Transverse colon (tissue), 4 donors: ENCODE measurements at places on chromosomes 7 and 10. TPM values are rescaled to one million over a fixed set of nuclear protein-coding genes. Genes with fewer than 3 reads are reported as not detected.

Gene SFRP4
- 1.8 TPM for total RNA-seq

Gene OIT3
- 1.2 TPM for total RNA-seq

Gene ADAM22
- 3.8 TPM for total RNA-seq

Gene CEP41
- 2.7 TPM for total RNA-seq

Gene TUBB8
- 0.82 TPM for total RNA-seq

Gene CLDN3
- 1,369 TPM for total RNA-seq

DNA sequence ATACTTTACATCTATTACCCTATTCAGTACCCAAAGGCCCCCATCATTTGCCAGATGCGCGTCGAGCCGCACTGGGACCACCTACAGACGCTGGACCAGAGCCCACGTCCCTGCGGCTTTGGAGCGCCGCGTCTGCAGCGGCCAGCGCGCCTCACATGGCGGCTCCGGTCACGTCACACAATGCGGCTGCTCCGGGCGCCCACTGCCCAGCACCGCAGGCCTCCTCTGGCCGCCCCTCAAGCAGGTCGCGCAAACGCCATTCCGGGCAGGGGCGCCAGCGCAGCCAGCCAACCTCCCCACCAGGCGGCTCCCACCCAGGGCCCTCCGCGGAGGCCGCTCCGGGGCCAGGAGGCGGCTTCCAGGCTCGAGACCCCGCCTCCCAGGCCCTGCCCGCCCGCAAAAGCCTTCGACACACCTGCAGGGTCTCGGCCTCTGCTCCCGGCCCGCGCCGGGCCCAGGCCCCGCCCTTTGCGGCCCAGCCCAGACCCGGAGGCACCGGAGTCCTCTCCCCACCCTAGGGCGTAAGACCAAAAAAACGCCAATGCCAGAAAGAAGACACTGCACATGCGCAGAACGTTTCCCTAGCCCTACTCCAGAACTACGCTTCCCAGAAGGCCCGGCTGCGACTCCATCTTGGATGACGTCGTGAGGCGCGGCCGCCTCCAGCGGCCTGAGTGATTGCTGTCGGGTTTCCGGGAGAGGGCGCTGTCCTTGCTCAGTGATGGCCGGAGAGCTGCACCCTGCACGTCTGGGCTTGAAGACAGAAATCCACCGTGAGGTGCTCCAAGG lies at the start of gene ZNF25:
ZNF25 (minus strand) TSS at position 557 of the 789 bp plus-strand sequence. CDS start 4,925 bp downstream, outside the sequence.
- peak; percentile 99 for DNase-seq

GRCh38 chr10:121928528-121928884 lies 675 bp upstream of the ATE1 start:
- DNase-seq: no peak

DNA sequence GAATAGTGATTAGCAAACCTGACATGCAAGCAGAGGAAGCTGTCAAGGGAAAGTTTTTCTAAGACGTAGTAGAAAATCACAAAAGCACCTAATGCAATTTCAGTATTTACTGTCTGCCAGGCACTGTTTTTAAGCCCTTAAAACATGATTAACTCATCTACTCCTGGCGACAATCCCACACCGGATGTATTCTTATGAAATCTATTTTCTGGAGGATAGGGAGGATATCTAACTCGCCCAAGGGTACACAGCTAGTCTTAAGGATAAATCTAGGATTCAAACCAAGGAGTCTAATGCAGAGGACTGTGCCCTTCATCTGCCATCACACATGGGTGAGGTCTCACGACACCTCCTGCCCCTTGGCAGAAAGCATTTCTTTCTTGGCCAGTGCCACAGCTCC lies 47.8 kb upstream of the FIGNL1 start:
- DNase-seq: no peak

DNA sequence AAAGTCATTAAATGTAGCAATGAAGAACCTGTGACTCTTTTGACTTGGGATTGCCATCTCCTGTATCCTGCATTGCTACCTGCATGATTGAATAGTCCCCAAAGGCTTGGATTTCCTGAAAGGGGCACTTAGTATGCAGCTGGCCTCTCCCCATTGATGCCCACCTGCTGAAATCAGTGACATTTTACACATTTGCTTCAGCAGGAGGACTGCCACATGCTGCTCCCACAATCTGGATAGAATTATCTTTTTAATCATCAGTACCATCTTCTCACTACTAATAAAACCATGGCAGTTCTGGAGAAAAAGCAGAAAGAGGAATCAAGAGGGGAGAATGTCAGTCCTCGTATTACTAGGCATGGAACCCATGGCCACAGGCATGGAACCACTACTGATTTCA lies 67.8 kb downstream of the SLC13A1 start:
- no peak for DNase-seq

DNA sequence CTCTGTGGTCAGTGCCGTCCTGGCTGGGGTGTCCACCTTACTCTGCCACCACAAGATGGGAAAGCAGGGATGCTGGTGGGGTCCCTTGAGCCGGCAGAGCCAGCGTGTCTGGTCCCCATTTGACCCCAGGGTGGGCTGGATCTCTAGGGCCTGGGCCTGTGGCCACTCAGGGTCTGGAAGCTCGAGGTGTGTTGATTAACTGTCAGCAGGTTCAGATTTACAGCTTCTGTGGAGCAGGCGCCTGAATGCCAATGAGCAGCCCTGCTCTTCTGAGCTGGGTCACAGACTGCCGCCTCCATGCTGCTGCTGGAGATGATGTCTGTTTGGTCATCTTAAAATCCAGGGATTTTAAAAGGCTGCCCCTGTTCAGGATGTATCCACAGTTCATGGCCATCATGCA lies 11.3 kb upstream of the DPYSL4 start:
- no peak for DNase-seq

DNA sequence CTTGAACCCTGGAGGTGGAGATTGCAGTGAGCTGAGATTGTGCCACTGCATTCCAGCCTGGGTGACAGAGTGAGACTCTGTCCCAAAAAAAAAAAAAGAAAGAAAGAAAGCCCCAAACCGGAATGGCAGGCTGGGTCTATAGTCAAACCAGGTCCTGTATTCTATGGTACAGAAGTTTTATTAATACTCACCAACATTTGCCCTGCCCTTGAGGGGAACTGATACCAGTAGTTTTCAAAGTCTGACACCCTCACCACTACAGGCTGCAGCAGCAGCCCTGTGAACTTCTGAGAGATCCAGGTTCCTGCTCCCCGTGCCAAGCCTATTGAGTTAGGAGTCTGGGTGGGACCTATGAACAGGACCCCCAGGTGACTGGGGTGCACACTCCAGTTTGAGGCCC lies 80.6 kb downstream of the RGS10 start:
- DNase-seq: no peak

DNA sequence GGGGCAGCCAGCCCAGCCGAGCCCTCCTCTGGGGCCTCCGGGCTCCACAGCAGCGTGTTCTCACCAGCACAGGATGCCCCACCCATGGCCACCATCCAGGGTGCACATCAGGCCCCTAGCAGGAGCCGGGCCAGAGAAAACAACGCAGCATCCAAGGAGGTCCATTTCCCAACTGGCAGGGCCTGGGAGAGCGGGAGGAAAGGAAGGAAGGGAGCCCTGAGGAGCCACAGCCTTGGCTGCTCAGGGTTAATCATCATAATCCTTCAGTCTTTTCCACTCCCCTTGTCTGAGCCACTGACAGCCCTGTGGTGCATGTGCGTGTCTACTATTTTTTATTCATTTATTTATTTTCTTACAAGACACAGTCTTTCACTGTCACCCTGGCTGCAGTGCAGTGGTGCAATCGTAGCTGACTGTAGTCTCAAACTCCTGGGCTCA lies 3.6 kb downstream of the PLAC9 start:
- DNase-seq: no peak

GRCh38 chr7:12765431-12766100 lies 78.1 kb downstream of the ARL4A start:
- no peak for DNase-seq

DNA sequence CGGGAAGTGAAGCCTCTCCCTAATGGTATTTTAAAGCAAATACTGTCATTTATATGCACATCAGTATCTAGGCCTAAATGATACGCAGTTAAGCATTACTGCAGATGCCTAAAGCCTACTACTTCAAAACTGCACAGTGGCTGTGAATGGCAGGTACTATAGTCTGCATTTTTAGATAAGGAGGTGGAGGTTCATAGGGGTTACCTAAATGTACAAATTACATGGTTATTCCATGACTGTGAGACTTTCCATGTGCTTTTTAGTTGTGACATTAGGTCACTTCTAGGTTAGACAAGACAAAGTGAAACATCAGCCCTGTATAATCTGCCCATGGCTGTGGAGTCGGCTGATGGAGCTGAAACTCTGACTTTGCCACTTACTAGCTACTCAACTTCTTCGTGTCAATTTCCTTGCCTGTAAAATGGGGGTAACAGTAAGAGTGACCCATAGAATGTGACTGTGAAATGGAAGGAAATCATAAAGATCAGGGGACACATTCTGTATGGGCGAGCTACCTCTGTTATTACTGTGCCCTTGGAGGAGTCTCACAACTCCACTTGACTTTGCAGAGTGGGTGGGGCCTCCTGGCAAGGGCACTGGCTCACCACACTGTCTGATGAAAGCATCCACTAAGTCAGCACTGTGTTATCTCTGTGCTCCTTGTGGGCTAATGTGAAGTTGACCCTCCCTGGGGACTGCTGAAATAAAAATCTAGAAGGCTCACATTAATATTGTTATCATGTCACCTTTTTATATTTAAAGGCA lies 239.4 kb downstream of the TNS3 start:
- peak; percentile 3 for DNase-seq

DNA sequence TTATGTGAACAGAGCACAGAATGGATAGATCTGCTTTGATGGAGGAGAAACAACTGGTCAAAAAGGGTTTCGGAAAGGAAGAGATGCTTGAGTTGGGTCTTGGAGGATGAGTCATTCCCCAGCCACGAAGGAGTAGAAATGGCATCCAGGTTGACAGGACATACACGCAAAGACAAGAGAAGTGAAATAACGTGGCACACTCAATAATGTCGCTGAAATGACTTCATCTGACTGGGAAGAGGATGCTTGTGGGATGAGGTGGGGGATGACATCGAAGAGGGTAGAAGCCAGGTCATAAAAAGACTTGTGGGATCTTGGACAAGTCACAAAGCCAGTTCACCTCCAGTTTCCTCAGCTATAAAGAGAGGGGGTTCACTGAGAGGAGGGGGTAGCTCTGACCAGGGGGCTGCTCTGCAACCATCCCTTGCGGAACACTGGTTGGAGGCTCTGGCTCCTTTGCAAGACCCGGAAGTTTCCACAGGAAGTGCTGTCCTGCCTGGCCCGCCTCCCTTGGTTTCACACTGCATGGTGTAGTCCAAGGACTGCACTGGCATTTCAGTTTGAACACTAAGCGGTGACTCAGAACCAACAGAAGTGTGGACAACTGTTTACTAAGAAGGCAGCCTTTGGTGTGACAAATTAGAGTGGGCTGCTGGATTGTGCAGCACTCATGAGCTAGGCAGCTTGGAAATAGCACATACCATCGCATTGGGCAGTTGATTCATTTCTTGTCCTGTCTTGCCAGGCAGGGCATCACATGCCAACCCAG lies 189.9 kb upstream of the ADO start:
- DNase-seq: no peak

GRCh38 chr10:132942101-132943057 lies at the start of gene CFAP46:
Gene CFAP46, minus strand, starts transcription at chr10:132942570. Its CDS starts 86 bp downstream, at chr10:132942484.
- no peak for DNase-seq

- DNase-seq: peak; percentile 65
Measured at GRCh38 chr7:29609162-29610037, 45.8 kb downstream of the PRR15 start.

GRCh38 chr10:5507649-5508131 lies 8.3 kb upstream of the CALML5 start:
- peak; percentile 5 for DNase-seq

- no peak for DNase-seq
Measured at GRCh38 chr7:38052786-38053185, 125.3 kb upstream of the STARD3NL start.

DNA sequence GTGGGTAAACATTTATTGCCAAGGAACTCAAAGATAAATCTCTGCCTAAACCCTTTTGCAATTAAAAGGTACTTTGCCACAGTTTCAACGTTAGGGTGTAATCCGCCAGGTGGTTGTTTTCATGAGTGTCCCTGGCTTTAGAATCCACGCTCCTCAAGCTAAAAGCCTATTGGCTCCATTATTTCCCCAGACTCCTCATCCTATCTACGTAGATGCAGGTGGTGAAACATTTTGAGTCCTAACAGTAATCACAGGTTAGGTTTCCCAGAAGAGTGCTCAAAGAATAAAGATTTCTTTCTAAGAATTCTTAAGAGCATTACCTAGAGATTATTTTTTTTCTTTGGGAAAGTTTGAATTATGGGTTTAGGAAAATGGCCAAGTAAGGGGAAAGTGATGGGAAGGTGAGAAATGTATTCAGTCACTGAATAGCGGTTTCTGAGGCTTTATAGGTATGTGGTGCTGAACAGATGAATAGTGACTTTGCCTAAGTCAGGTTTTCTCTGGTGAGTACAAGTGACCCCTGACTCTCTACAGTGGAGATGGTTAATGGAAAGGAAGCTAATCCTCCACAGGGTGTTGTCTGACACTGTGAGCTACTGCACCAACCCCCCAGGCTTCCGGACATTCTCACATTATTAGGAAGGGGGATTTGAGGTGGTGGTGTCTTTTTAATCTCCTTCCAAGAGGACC lies 60.2 kb downstream of the NRP1 start:
- no peak for DNase-seq

DNA sequence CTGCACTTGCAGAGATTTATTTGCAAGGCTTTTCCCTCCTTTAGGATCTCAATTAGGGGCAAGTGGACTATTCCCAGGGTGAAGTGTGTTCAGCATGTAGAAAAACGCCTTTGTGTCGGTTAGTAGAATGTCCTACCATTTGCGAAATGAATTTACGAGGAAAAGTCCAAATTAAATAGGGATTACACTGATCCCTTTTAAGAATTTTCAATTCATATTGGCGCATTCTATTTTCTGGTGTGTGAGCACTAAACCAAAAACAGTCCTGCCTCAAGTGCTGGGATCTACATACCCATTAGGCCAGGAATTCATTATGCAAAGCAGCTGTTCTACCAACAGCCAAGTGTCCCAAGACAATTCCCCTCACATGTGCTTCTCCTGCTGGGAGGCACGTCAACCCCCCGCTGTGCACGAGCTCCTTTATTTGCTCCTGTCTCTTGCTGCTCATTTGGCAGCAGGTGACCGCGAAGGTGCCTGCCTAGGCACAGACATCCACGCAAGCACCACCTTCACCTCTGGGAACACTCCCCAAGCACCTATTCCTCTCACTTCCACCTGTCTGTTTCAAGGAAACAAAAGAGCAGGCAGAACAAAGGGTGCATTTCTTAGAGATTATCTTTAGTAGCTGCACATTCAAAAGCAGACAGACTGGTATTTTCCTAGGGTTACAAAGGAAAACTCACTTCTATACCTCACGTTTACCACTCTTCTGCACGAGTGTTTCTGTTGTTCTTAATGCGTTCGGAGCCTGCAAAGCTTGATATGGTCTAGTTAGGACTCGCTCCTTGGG lies 134.6 kb upstream of the FGFR2 start:
- DNase-seq: no peak

GRCh38 chr10:94308866-94309265 lies 53.9 kb downstream of the NOC3L start:
- no peak for DNase-seq

- DNase-seq: no peak
Measured at GRCh38 chr7:156816943-156817572, 75.9 kb downstream of the LMBR1 start.
